Activated T-cell treated with anti-CD3 and anti-CD28 coated beads for 24 hours (primary cell): ENCODE measurements at places on chromosomes 16 and 17.

DNA sequence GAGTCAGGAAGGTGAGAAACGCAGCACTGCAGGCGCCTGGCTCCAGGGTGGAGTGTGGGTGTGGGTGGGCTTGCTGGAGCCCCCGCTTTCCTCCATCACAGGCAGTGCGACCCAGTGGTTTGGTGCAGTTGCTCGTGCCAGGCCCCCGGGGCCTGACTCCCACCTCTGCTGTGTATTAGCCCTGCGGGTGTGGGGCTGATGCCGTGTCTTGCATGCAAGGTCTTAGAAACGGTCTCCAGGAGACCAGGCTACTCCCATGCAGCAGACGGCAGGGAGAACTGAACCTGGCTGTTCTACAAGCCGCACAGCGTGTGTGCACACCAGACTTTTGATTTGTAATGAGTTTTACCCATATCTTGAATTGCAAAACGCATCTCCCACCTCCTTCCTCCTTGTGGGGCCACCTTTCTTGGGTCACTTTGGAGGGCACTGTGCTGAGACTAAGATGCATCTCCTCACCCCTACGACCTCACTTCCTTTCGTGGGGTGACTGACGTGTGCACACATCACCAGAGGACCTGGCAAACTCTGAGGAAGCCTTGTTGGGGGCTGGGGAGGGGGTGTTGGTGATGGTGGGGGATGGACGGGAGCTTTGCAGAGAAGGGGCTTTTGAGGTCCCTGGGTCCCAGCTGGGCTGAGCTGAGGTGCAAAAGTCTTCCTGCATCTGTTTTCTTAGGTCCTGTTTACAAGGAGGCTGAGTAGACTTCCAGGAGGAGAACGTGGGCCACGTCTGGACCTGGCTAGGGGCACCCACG lies 101.8 kb upstream of the TNRC6C start:
- no peak for DNase-seq

DNA sequence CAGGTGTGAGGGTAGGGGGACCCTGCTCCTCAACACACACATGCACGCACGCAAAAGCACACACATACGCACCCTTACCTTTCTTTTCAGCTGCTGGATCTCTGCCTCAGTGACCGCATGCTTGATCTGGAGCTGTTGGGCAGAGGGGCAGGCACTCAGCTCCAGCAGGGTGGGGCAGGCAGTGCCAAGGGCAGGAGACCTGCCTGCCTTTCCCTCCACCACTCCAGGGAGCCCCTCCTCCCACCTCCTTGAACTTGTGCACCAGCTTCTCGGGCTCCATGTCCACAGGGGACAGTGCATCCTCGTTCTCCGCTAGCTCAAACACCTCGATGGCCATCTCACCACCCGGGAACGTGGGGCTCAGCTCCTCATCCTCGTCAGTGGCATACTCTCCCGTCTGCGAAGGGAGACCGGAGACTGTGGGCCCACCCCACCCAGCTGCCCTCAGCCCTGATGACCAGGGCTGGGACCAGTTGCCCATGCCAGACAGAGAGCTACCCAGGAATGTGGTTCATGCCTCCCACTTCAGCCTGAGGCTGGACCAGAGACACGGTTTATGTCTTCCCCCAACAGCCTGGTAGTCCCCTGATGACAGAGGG lies 9.3 kb upstream of the SAMD14 start:
- no peak for DNase-seq

- no peak for DNase-seq
These were observed 339.5 kb downstream of the HS3ST4 start for GRCh38 chr16:26031286-26031685.

DNA sequence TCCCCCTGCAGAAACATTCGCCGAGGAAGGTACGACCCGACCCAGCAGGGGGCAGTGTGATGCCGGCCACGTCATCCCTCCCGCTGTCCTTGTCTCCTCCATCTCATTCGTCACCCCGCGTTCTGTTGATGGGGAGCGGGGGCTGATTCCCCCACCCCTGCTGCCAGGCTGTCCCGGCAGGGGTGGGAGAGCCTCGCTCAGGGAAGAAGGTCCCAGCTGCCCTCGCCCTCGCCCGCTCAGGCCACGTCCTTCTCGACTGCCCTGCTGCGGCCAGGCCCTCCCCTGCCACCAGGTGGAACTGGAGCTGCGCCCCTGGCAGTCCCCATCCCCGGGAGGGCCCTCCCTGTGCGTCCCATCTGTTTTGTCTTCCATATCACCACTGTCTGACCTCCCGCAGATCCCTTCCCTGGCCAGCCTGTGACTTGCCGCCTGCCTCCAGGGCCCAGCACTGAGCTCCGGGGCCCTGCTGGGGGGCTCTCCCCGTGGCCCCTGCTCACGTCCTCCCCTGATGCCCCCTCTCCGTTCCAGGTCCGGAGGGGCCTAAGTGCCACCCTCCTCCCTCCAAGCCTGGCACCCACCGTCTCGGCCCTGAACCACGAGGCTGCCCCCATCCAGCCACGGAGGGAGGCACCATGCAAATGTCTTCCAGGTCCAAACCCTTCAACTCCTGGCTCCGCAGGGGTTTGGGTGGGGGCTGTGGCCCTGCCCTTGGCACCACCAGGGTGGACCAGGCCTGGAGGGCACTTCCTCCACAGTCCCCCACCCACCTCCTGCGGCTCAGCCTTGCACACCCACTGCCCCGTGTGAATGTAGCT lies 20.6 kb downstream of the ADAM11 start:
- peak; percentile 75 for DNase-seq

DNA sequence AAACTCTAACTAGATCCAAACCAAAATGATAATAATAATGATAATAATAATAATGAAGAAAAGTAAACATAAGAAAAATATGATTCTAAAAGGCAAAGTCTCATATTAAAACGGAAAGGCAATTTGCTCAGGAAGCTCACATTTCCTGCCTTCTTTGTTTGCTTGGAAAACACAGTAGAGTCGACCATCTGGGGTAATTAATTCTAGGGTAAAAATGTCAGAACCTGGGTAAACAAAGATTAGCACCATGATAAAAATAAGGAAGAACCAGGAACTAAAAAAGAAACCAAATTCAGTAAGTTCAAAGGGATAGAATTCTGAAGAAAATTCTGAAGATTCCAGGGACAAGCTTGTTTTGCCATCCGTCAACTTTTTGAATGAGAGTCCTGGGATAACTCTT lies 16.2 kb downstream of the KRABD2 start:
- no peak for DNase-seq

DNA sequence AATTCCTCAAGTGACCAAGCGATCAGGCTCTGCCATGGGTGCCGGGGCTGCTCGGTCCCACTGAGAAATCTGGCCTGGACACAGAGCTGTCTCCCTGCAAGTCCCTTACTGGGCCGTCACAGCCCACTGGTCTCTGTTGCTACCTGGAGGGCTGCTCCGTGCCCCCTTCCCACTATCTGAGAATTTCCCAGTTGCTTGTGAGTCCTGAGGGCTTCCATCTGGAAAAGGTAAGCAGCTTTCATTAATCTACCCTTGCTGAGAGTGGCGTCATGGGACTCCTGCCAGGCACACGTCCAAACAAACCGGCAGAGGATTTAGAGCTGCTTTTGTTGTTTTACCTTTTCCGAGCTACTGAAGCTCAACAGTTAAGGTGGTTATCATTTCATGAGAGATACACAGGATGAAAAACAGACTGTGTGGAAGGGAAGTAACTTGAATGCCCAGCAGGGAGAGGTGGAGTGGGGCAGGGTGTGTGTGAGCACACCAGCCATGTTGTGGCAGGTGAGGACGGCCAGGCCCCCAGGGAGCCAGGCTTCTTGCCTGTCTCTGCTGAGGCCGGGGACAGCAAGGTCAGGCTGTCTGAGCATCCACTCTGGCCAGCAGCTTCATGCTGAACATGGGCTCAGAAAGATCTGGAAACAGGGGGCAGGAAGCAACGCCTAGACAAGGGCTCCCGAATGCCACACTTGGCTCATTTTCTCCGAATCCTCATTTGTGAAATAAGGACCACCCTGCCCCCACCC lies 50.6 kb downstream of the GTF3C1 start:
- no peak for DNase-seq

DNA sequence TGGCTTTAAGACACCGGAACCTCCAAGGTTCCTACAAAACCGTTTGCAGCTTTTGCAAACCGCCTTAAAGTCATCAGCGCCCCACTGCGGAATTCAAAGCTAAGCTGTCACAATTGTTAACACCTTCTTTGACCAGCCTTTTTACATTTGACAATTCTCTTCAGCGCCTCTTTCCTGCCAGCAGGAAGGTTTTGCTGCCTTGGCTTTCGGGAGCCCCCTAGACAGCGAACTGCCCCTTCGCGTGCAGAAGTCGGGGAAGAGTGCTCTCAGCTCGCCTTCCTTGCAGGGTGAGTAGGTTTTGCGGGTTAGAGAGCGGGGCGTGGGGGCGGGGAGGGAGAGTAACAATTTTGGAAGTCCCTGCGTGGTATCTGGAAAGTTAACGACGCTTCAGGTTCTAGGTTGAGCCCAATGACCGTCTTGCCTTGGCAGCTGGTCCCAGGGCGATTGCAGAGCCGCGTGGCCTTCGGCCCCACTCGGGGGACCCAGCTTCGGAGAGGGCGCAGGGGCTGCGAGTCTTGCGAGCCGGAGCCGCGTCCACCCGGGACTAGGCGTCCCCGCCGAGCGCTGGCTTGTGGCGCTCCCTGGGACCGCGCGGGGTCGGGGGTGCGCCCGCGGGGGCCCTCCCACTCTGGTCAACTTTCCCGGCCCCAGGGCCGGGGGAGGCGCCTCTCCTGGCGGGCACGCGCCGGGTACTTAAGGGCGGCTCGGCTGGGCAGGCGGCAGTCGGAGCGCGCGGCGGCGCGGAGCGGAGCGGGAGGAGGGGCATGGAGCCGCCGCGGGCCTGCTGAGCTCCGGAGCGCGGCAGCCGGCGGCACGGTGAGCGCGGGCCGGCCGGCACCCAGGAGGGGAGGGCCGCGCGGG lies at the start of gene HAS3:
Gene HAS3 (plus strand): TSS at position 153 of the 861 bp plus-strand sequence. CDS start 3,743 bp downstream, outside the sequence.
- no peak for DNase-seq
